ENCODE measurements at places on chromosomes 1 and 21. TPM values are rescaled to one million over a fixed set of nuclear protein-coding genes. Genes with fewer than 3 reads are reported as not detected.

RGS7 gene
- 1.0 TPM for total RNA-seq

PRKCZ gene
- 1.3 TPM for total RNA-seq

PRELP gene
- total RNA-seq, result 10.8 TPM

TMEM9 gene
- total RNA-seq, result 66.0 TPM

FOXD3 gene
- not detected for total RNA-seq

FCRL6 gene
- not detected for total RNA-seq

GBP5 gene
- total RNA-seq, result not detected

RGS1 gene
- not detected for total RNA-seq

PTPRU gene
- 32.7 TPM for total RNA-seq

FH gene
- 62.6 TPM for total RNA-seq

FCRL4 gene
- not detected for total RNA-seq

KRTAP11-1 gene
- not detected for total RNA-seq

FCGR3B gene
- not detected for total RNA-seq

ARTN gene
- 0.63 TPM for total RNA-seq

CFHR2 gene
- total RNA-seq, result not detected

RAB7B gene
- 6.5 TPM for total RNA-seq

KCNA3 gene
- 0.07 TPM for total RNA-seq

TNFRSF9 gene
- total RNA-seq, result 0.07 TPM

KRTAP21-2 gene
- total RNA-seq, result not detected

MXRA8 gene
- 264 TPM for total RNA-seq

HES3 gene
- not detected for total RNA-seq

RGSL1 gene
- total RNA-seq, result not detected

GJB3 gene
- not detected for total RNA-seq

ZNF683 gene
- not detected for total RNA-seq

INSRR gene
- under 0.01 TPM for total RNA-seq

FCRL2 gene
- total RNA-seq, result not detected

FCRL5 gene
- total RNA-seq, result not detected

DIO1 gene
- total RNA-seq, result not detected

ITLN1 gene
- not detected for total RNA-seq

TNNT2 gene
- total RNA-seq, result under 0.01 TPM

TMEM35B gene
- 35.3 TPM for total RNA-seq
